ENCODE measurements at places on chromosomes 1 and 21. TPM values are rescaled to one million over a fixed set of nuclear protein-coding genes. Genes with fewer than 3 reads are reported as not detected.

The OR2L13 gene
- total RNA-seq, result not detected

The PM20D1 gene
- not detected for total RNA-seq

The TSACC gene
- total RNA-seq, result 2.2 TPM

The HMGCS2 gene
- not detected for total RNA-seq

The ADAM30 gene
- not detected for total RNA-seq
